Calu3 (cell line): ENCODE measurements at places on chromosomes 5 and 9.

DNA sequence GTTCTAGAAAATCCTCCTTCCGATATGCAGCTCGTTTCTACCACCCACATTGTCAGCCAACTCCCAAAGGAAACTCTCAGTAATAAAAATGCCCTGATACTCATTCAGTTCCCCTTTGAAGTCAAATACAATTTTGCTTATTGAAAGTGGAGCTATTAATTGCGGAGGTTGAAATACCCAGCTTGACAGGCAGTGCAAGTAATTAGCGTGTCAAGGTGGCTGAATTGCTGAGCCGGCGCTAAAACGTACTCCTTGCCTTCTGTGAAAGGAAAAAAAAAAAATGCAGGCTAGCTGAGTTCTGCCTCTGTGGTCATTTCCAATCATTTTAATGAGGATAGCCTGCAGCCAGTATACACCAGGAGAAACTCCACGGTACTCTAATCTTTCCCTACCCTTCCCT is 165.5 kb downstream of the RORB start:
- DNase-seq, result no peak

GRCh38 chr9:125189011-125189360 is 617 bp downstream of the PPP6C start:
- DNase-seq, result peak; percentile 13

DNA sequence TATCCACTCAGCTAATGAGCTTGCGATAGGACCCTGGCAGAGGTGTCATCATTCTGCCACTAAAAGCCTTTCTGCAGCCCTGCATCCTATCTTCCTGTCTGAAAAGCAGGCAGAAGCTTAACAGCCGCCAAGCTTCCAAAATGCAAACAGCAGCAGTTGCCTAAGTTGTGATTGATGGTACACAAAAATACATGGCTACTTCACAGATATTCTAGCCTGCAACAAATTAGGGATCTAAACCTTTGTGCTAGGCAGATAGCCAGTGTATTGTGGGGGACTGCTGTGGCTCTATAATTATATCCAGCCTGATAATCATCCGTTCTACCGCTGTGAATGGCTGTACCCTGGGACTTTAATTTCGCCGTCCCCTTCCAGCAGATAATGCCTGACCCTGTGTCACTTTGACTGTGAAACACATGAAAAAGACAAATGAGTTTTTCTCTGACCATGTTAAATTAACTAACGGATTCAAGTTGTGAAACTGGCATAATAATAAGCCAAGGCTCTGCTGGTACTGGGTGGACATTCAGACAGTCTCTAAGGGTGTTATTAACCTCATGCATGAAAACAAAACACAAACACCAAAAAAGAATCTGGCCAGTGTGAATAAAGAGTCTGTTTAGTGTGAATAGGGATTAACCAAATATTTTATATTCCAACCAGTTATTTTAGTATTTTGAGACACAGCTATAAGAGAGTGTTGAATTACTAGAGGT is 45.9 kb downstream of the SEMA6A start:
- DNase-seq, result no peak

GRCh38 chr5:96638561-96638960 is 23.6 kb upstream of the CAST start:
- no peak for DNase-seq

DNA sequence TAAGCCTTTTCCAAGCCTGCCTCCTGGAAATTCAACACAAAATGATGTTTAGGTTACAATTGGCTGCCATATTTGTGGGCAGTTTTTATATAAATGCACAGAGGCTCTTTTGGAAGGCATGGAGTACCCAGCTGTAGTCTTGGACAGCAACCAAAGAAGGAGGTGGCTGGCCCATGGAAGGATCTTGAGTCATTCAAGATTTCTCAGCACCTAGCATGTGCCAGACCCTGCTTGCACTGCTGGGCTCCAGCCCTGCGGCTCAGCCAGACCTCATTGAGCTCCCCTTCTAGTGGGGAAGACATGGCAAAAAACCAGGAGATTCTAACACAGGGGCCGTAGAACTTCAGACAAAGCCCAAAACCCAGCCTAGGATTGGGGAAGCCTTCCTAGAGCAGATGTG is 22.1 kb downstream of the JADE2 start:
- no peak for DNase-seq

GRCh38 chr9:5509573-5509972 is 758 bp upstream of the PDCD1LG2 start:
- DNase-seq, result no peak

DNA sequence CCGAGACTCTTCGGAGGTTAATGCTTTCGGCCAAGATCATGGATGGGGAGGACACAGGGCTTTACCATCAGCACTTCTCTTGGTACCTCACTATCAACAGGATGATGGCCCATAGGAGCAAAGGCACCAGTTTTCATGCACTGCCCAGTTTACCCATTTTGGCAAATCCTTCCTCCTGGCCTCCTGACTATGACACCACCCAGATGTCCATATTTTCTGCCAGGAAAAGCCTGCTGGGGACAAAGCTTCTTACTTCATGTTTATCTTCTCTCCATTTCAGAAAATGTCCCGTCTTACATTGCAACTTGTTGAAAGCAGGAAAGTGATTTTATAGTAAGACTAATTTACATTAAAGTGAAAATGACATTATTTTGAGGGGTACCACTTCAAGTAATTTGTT is 61.4 kb upstream of the GAS1 start:
- no peak for DNase-seq

GRCh38 chr9:132699956-132700355 is 29.7 kb downstream of the GTF3C4 start:
- DNase-seq, result no peak

- no peak for DNase-seq
Observed at GRCh38 chr5:73900566-73900965, 274.6 kb downstream of the ARHGEF28 start.

DNA sequence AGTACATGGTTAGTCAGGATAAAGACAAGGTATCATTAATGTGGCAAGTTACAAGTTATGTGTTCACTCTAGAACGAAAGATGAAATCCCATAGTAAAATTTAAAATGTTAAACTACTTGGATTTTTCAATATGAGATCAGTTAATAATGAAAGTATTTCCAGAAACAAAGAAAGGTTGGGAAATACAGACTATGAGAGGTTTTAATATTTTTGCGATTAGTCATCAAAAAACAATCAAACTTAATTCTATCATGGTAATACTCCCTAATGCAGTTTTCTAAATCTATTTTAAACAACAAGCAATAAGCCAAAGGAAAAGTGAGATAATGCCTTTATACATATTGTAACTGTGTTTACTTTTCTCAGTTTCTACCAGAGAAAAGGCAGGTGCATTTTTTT is 10.6 kb downstream of the CDH12 start:
- DNase-seq, result no peak

DNA sequence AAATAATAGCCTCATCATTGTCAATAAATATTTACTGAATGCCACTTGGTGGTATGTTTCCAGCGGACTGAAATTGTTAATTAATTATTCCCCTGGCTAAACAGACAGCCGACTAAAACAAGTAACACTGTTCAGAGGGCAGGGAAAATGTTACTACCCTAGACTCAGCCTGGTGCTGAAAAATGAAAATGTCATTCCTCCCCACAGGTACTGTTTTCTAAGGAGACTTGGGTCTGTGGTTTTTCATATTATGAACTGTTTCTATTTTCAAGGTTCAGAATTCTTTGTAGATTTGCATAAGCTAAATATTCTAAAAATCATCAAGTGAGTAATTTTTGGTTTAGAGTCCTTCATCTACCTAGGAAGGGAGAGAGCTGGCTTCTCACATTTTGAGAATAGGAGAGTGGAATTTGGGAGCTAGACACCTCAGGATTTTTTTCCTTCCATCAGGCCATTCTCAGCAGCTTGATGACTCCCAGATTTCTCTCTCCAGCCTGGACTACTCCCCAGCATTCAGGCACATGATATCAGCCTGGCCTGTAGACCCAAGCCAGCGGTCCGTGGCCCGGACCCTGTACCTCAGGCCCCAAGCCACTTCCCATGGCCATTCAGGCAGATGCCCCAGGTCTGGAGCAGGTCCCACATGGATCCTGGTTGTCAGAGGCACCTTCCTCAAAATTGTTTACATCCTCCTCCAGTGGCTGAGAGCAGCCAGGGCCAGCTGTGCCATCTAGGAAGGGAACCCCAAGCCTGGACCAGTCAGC is 24.4 kb downstream of the BHMT start:
- no peak for DNase-seq

- DNase-seq, result no peak
Observed at GRCh38 chr9:21244836-21245235, 5.0 kb upstream of the IFNA14 start.

GRCh38 chr9:128094950-128095544 is 27.0 kb downstream of the SLC25A25 start:
- no peak for DNase-seq

GRCh38 chr5:143313298-143313852 is 90.1 kb downstream of the NR3C1 start:
- DNase-seq, result no peak

- DNase-seq, result peak; percentile 12
Observed at GRCh38 chr5:111254613-111255012, 30.4 kb downstream of the CAMK4 start.

- DNase-seq, result no peak
Observed at GRCh38 chr5:154384480-154385235, 61.1 kb upstream of the SAP30L start.

DNA sequence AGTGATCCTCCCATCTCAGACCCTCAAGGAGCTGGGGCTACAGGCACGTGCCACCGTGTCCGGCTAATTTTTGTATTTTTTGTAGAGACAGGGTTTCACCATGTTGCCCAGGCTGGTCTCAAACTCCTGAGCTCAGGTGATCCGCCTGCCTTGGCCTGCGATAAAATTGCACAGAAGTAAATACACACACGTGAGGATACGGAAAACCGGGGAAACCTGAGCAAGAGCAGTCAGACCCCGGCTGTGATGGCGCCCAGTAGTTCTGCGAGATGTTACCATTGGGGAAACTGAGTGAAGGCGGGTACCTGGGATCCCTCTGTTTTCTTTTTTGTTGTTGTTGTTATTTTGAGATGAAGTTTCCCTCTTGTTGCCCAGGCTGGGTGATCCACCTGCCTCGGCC is 114.9 kb downstream of the C9orf50 start:
- no peak for DNase-seq

- no peak for DNase-seq
Observed at GRCh38 chr5:172280929-172281328, 2.6 kb downstream of the UBTD2 start.

- no peak for DNase-seq
Observed at GRCh38 chr5:4924577-4924976, 215.6 kb upstream of the ADAMTS16 start.

DNA sequence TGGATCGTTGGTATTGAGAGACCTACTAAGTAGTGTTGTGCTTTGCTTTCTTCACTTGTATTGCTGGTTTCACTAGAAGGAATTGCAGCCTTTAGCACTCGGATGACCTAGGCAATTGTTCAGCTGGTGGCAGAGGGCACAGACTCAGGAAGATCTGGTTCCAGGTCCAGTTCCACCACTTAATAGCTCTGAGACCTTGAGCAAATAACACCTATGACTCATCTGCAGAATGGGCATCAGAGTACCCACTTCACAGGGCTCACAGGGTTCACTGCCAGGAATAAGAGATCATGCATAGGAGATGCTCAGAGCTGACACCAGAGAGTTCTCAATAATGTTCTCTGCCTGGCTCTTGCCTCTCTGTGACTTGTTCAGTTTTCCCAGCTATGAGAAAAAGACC is 133.6 kb downstream of the SIL1 start:
- DNase-seq, result peak; percentile 41

GRCh38 chr9:4344946-4345345 is 45.1 kb upstream of the GLIS3 start:
- DNase-seq, result no peak

- DNase-seq, result no peak
Observed at GRCh38 chr5:448061-448765, 5.2 kb downstream of the EXOC3 start.

GRCh38 chr5:125004009-125004408 is 257.6 kb upstream of the ZNF608 start:
- DNase-seq, result no peak

DNA sequence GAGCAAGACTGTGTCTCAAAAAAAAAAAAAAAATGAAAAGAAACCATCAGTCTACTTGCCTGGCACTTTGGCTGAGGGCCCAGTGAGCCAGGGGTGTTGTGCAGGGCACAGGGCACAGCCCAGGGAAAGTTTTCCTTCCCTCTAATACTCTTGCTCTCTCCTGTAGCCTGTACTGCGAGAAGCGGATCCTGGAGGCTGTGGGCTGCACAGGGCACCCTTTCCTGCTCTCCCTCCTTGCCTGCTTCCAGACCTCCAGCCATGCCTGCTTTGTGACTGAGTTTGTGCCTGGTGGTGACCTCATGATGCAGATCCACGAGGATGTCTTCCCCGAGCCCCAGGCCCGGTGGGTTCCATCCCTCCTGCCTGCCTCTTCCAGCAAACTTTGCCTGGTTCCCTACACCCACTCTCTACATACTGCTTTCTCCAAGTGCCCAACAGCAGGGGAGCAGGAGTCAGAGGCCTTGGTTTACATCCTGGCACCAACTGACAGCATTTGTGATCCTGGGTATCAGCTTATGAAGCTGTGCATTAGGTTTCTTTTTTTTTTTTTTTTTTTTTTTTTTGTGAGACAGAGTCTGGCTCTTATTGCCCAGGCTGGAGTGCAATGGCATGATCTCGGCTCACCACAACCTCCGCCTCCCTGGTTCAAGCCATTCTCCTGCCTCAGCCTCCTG is 7.2 kb downstream of the ZDHHC12 start:
- no peak for DNase-seq

DNA sequence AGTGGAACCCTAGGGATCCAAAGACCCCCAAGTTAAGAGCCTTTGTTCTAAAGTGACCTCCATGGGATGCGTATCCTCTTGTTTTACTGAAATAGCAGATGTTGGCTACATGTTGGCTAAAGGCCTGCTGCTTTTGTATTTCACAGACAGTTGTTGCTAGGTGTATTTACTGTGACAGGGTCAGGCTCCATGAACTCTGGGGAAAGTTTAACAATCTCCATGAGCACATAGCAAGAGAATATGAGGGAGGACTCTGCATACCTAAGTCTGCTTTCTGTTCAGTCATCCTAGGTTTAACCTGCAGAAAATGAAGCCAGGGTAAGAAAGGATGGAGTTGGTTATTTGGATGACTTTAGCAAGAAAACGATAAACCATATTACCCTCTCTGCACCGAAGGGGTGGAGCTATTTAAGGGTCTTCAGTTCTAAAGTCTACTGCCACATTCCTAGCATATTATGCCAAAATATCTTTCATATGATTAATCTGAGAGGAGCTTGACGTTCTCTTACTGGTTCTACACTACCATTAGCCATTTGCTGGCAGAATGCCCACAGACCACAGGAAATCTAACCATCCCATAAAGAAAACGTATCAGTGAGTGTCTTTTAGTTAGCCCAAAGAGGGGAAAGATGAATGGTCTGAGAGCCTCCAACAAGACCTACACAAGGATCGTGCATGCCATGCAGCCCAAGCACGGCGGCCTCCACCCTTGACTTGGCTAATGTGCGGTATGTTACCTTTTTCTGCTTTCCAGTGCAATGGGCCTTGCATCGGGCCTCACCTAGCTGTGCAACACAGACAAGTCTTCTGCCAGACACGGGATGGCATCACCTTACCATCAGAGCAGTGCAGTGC is 127.8 kb downstream of the SAXO1 start:
- DNase-seq, result no peak

- no peak for DNase-seq
Observed at GRCh38 chr5:142011572-142012185, 1.1 kb downstream of the GNPDA1 start.
